ENCODE measurements at places on chromosomes 4 and X.

GRCh38 chr4:88752754-88753153 lies 55.1 kb upstream of the NAP1L5 start:
- DNase-seq = no peak

GRCh38 chr4:20883231-20883630 lies 183.0 kb downstream of the PACRGL start:
- no peak for DNase-seq

DNA sequence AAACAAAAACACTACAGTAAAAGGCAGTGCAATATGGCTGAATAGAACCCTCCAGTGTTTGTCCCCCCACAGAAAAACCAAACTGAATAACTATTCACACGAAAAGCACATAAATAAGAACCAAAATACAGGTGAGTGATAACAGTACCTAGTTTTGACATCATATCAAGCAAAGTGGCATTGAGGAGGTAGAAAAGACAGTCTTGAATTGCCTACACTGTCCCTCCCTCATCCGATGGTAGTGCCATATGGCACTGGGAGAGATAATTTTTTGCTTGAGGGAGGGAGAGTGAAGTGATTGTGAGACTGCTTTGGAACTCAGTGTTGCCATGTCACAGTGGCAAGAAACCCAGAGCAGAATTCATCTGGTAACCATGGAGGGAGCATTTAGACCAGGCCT lies 99.2 kb downstream of the GPR174 start:
- DNase-seq = no peak

GRCh38 chr4:165737309-165737972 lies 135.6 kb upstream of the TLL1 start:
- DNase-seq = no peak

GRCh38 chr4:80875642-80876041 lies 154.9 kb upstream of the BMP3 start:
- no peak for DNase-seq

DNA sequence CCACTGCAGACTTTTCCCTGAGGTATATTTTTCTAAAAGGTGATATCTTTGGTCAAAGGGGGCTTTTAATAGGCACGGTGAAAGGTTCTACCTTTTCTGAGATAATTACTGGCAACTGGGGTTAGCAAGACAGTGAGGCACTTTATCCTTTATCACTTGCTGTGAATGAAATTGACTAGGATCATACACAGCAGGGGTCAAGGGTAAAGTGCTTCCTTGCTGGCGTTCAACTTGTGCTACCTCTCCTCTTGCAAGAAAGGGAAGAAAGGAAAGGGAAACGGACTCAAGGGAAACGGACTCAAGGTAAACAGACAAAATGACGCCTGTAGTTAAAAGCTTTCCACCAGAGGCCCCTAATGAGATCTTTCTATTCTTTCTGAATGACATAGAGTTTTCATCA lies 78.6 kb upstream of the RAPGEF2 start:
- DNase-seq = no peak

DNA sequence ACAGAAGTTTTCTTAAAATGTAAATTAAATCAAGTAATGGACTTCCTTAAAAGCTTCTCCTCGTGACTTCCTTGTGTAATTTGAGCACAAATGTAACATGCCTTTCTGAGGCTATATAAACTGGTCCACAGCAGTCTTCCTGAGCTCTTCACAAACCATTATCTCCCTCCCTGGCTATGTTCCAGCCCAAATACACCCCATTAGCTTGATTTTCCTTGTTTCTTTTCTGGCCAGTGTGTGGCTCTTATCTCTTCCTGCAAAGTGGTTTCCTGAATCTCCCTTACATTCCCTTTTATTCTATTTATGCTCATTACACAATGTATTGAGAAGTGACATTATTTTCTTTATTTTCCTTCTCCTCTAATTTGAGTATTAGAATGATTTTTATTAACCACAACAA lies 1085.3 kb upstream of the PCDH10 start:
- no peak for DNase-seq

- DNase-seq = no peak
Measured at GRCh38 chr4:146514651-146515357, 6.9 kb downstream of the SLC10A7 start.

DNA sequence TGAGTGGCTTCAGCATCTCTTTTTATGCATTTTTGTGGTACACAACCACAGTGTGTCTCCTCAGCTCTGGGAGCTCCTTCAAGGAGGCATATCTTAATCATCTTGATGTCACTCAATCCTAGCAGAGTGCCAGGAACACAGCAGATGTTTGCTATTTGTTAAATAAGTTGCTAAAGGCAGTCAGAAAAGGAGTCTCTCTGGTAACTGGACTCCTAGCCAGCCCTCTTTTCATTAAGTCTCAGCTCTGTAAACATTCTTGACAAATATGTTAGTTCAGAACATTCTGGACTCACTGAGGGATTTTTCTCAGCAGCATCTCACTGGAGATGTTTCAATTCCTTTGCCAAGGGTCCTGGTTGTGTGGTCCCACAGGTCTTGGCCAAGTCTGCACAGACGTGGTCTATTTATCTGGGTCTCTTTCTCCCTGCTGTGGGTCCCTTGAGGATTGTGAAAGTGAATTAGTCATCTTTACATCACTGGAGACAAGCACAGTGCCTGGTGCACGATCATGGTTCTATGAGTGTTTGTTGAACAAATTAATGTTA lies 20.3 kb upstream of the FAM9C start:
- DNase-seq = no peak

GRCh38 chr4:158090323-158090722 lies 82.5 kb downstream of the GASK1B start:
- no peak for DNase-seq

DNA sequence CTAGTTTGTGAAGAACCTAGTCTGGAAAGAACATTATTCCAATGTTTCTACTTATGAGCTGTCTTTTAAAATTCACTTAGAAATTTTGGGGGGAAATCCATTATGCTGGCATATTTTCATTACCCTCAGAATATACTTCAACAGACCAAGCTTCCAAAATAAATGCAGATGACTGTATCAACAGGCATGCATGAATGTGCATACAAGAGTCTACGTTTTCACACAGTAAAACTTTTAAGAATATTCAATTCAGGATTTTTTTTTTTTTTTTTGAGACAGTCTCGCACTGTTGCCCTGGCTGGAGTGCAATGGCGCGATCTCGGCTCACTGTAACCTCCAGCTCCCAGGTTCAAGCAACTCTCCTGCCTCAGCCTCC lies 49.7 kb downstream of the ABCG2 start:
- no peak for DNase-seq

DNA sequence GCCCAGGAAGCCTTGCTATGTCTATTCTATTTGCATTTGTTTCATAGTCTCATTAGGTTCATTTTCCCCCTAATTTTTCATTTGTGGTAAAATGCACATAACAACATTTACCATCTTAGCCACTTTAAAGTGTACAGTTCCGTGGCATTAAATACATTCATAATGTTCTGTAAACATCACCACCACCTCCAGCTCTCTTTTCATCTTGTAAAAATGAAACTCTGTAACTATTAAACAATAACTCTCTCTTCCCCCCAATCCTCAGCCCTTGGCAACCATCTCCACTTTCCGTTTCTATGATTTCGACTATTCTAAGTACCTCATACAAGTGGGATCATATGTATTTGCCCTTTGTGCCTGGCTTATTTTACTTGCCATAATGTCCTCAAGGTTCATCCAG lies 19.9 kb downstream of the ARHGEF38 start:
- DNase-seq = no peak

GRCh38 chrX:150450519-150451177 lies 87.5 kb downstream of the MAMLD1 start:
- DNase-seq = no peak

DNA sequence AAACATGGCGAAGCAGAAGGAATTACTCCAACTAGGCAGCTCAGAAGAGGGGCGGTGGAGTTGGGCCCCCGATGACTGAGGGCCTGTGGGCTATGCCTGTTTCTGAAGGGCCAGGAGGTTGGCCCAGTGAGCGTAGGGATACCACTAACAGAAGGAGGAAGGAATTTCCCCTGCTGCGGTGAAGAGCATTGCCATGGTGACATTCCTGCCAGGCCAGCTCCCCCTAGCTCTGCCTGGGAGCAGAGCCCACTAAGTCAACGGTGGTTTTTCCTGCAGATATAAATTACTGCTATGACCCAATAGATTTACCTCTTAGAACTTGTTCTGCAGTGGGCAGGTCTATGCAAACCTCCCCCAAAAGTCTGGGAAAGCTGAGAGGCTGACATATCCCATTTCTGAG lies 28.9 kb upstream of the HMX1 start:
- no peak for DNase-seq

- DNase-seq = no peak
Measured at GRCh38 chr4:42819863-42820514, 72.5 kb upstream of the GRXCR1 start.

DNA sequence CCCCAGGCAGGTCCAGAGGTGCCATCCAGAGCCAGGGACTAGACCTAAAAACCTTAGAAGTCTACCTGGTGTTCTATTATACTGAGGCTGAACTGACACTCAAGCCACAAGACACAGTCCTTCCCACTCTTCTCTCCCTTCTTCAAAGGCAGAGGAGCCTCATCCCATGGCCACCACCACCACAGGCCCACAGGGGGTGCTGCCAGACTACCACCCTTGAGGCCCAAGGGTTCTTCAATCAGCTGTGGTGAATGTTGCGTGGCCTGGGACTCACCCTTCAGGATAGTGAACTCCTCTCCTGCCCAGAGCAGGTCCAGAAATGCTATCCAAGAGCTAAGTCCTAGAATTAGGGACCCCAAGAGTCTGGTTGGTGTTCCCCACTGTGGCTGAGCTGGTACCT lies 17.5 kb upstream of the RFC1 start:
- no peak for DNase-seq

DNA sequence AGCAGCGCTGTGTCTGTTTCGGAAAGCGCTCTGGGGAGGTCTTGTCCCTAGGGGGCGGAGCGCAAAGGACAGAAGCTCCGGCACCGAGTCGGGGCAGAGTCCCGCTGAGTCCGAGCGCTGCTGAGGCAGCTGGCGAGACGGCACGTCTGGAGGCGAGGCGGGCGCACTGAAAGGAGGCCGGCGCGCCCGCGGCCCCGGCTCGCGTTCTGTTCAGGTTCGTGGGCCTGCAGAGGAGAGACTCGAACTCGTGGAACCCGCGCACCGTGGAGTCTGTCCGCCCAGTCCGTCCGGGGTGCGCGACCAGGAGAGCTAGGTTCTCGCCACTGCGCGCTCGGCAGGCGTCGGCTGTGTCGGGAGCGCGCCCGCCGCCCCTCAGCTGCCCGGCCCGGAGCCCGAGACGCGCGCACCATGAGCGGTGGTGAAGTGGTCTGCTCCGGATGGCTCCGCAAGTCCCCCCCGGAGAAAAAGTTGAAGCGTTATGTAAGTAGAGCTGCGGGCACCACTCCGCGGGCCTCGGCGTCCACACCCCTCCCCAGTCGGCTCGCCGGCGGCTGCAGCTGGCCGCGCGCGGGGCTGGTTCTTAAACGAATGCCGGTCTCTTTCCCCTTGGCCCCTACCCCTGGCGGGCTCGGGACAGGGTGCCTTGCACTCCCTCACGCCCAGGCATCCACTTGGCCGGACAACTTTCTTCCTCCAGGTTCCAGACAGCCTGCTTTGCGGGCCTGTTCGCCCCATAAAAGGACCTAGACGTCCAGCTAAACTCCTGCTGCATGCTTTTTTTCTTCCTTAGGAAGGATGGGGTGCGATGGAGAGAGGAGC lies at the start of gene GAB1:
TSS of gene GAB1 (plus strand) at position 96 of the 819 bp plus-strand sequence. CDS start at position 409, 313 bp downstream.
- DNase-seq = peak; percentile 75

DNA sequence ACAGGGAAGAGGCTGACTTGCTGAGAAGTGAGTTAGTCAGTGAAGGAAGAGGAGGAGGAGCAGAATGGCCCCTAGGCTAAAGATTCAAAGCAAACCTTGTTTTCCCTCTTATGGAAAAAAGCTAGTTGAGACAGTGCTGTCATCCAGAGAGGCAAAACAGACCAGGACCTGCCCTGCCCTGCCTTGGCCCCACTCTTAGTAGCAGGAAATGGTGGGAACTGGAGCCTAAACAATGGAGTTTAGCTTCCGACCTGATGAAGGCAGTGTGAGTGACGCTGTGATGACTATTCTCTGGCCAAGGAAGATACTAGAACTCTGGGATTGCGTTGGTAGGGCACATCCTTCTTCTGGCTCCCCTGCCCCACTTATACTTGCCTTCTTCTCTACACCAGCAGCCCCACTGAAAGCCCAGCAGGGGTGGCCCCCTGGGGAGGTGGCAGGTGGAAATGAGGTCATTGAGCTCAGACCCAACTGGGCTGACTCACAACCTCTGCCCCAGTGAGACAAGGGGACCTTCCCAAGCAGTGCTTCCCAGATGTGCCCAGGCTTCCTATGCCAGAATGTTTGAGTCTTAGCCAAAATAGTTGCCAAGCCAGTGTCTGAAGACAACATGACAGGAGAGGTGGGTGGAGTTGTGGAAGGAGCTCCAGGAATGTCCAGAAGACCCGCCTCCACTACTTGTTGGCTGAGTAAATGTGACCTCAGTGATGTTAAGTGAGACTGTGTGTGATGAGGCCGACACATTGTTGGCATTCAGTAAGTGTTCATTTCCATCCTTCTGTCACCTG lies 38.8 kb downstream of the MSN start:
- no peak for DNase-seq

GRCh38 chrX:78456909-78457308 lies 129.5 kb upstream of the CYSLTR1 start:
- no peak for DNase-seq

DNA sequence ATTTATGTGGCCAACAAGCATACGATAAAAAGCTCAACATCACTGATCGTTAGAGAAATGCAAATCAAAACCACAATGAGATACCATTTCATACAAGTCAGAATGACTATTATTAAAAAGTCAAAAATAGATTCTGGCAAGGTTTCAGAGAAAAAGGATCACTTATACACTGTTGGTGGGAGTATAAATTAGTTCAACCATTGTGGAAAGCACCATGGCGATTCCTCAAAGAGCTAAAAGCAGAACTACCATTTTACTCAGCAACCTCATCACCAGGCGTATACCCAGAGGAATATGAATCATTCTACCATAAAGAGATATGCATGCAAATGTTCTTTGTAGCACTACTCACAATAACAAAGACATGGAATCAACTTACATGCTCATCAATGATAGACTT lies 478.7 kb upstream of the GALNTL6 start:
- DNase-seq = no peak

GRCh38 chr4:41207291-41207831 lies 7.0 kb downstream of the APBB2 start:
- no peak for DNase-seq

GRCh38 chrX:38055170-38055847 lies 49.0 kb downstream of the SYTL5 start:
- DNase-seq = peak; percentile 1

DNA sequence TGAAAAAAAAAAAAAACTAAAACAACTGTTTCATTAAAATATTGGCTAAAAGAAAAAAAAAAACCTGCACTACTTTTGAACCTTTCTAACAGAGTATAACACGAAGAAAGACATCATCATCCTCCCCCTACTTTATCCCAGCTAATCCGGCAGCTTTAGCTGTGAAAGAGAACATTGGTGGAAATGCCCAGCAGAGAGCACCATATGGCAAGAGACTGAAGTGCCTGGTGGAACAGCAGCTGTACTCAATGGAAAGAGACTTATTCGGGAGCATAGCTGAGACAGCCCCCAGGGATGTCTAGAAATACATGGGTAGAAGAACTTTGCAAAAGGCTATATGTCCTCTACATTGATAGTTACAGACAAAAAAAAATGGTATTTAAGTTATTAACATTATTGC lies 30.3 kb downstream of the STPG2 start:
- DNase-seq = peak; percentile 34
